GM23338 (cell line): ENCODE measurements at places on chromosomes 3 and 15. TPM values are rescaled to one million over a fixed set of nuclear protein-coding genes. Genes with fewer than 3 reads are reported as not detected.

Gene ZNF445
- 2.7 TPM in 2 replicates for polyA plus RNA-seq

Gene CX3CR1
- 0.42 TPM in 1 of 2 replicates, not detected in the other for polyA plus RNA-seq

Gene SLC22A14
- polyA plus RNA-seq = not detected in 2 replicates

Gene GABRR3
- polyA plus RNA-seq = not detected in 2 replicates

Gene PRICKLE2
- 0.80 and 1.1 TPM in 2 replicates for polyA plus RNA-seq

Gene SMAD6
- polyA plus RNA-seq = 1.6 and 2.1 TPM in 2 replicates

Gene C3orf49
- 0.23 TPM in 1 of 2 replicates, not detected in the other for polyA plus RNA-seq

Gene ITGA11
- 0.14 and 0.40 TPM in 2 replicates for polyA plus RNA-seq

Gene GOLGA8T
- polyA plus RNA-seq = not detected in 2 replicates

Gene FRMD5
- 4.4 and 5.9 TPM in 2 replicates for polyA plus RNA-seq

Gene CKMT1B
- polyA plus RNA-seq = 36.8 and 41.2 TPM in 2 replicates

Gene LYSMD4
- polyA plus RNA-seq = 7.5 and 9.8 TPM in 2 replicates

Gene GOLGA8G
- not detected in 2 replicates for polyA plus RNA-seq

Gene SCG3
- 83.9 and 99.5 TPM in 2 replicates for polyA plus RNA-seq

Gene CXCR6
- polyA plus RNA-seq = 0.10 and 0.24 TPM in 2 replicates

Gene SCAANT1
- polyA plus RNA-seq = 1.2 TPM in 1 of 2 replicates, not detected in the other

Gene CFAP91
- polyA plus RNA-seq = 2.3 and 2.4 TPM in 2 replicates

Gene SV2B
- 0.06 and 0.09 TPM in 2 replicates for polyA plus RNA-seq

Gene TMEM207
- not detected in 2 replicates for polyA plus RNA-seq

GRCh38 chr15:39717134-39717533 is 65.5 kb downstream of the FSIP1 start:
- DNase-seq = no peak

DNA sequence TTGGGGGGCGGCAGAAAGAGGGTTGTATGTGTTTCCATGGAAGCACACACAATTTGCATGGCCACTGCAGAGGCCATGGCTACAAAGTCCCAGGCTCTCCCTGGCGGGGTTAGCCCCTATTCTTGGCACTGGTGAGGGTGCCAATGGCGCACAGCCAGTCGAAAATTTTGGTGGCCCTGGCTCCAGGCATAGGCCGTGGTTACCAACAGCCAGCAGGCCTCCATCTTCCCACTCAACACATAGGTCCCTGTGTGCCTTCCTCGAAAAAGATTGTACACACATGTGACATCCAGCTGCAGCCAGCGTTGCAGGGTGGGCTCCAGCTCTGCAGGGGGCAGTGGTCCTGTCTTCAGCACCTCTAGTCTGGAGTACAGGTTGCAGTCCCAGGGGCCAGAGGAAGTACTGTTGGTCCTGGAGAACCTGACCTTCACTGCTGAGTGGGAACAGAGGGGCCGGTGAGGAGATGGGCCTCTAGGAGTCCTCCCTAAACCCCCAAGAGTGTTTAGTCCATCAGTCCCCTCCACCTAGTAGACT is 7.1 kb downstream of the P4HTM start:
- no peak for DNase-seq

GRCh38 chr3:162400697-162401096 is 904.1 kb downstream of the OTOL1 start:
- DNase-seq = no peak

DNA sequence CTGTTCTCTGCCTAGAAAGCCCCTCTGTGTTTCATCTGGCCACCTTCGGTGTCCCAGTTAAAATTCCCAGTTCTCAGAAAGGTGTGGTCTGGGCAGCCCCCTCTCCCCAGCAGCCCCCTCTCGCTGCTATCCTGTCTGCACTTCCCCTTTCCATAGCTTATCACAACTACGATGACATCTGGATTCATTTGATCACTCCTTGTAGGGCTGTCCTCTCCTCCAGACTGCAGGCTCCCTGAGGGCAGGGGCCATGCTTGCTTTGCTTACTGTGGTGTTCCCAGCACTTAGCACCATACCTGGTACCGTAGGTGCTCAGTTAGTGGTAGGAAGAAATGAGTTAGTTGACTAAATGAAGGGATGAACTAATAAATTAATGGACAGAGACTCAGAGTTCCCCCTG is 26.3 kb upstream of the GOLGA6C start:
- no peak for DNase-seq

GRCh38 chr15:78034495-78035191 is 42.9 kb downstream of the TBC1D2B start:
- DNase-seq = no peak

- peak; percentile 47 for DNase-seq
These were observed 3.9 kb upstream of the B3GNT5 start for GRCh38 chr3:183249006-183249718.

DNA sequence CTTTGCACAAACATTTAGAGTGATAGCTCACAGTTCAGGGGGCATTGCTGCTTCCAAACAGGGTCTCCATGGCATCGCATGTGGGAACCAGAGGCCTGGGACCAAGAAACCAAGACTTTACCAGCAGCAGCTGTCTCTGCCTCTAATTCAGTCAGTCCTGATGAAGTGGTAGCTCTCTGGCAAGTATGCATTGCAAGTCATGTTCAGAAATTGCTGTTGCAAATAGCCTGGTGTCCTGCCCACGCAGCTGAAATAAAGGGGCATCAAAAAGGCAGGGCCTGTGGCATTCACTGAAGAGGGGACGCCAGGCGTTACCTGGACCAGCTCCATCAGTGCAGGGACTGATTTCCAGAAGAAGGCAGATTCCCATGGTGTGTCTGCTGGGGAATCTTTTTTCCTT is 121.3 kb downstream of the CD47 start:
- DNase-seq = no peak

DNA sequence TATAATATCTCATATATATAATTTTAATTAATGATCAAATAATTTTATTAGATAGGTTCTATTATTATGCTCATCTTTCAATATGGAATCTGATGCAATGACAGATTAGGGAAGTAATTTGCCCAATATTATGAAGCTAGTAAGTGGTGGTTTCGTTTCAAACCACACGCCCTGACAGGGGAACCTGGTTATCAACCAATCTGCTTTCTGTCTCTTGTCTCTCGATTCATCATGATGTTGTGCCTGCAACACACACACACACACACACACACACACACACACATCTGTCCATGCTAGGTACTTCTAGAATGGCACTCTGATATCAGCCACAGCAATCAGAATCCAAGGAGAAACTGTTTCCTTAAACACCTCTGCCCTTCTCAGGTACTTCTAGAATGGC is 128.4 kb downstream of the ZBBX start:
- no peak for DNase-seq

DNA sequence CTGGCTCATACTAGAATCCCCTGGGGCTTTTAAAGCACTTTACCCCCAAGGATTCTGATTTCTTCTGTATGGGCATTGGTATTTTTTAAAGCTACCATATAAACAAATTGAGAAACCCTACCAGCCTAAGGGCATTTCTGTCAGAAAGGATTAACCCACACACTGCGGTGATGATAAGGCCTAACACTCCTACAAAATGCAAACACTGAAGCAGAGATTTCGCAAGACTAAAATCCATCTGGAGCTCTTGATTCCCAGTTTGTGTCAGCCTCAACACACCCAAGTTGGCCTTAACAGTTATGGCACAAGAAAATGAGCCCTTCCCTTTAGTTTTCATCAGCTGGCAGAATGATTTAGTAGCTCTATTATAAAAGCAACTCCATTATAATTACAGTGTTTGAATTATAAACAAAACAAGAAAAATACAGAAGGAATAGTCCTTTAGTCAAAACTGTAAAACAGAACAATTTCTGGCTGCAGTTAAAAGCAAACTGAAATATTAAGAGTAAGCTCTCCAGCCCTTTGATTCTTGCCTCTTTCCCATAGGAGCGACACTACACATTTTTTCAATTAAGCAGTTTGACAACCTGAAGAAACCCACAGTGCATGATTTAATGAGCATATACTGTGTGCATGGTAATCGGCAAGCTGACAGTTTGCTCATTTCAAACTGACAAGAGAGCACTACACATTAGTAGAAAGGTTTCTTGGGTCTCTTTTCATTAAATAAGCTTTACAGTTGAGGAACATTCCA is 441.2 kb downstream of the FHIT start:
- no peak for DNase-seq

DNA sequence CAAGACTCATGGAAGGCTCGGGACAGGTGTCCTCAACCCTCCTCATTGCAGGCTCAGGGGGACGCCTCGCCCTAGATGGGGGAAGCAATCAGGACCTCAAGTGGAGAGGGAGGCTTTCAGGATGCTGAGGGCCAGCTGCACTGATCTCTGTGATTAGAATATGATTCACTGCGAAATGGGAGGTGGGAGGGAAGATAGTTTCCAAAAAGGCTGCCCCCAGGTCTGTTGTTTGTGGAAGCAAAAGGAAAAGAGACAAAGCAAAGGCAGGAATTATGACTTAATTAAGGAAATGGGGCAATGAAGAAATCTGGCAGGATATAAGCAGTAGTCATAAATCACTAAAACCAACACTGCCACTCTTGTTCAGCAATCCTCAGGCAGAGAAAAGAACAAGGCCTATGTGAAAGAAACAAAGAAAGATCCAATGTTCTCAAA is 85.6 kb upstream of the ABHD17C start:
- no peak for DNase-seq

GRCh38 chr3:37072892-37073291 is 79.6 kb downstream of the MLH1 start:
- DNase-seq = no peak

DNA sequence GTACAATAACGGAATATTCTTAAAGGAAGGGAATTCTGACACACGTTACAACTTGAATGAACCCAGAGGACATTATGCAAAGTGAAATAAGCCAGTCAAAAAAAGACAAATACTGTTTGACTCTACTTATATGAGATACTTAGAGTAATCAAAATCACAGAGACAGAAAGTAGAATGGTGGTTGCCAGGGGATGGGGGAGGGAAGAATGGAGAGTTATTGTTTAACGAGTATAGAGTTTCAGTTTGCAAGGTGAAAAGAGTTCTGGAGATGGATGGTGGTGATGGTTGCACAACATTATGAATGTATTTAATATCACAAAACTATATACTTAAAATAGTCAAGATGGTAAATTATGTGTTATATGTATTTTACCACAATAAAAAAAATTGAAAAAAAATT is 112.9 kb upstream of the ARHGEF3 start:
- no peak for DNase-seq

DNA sequence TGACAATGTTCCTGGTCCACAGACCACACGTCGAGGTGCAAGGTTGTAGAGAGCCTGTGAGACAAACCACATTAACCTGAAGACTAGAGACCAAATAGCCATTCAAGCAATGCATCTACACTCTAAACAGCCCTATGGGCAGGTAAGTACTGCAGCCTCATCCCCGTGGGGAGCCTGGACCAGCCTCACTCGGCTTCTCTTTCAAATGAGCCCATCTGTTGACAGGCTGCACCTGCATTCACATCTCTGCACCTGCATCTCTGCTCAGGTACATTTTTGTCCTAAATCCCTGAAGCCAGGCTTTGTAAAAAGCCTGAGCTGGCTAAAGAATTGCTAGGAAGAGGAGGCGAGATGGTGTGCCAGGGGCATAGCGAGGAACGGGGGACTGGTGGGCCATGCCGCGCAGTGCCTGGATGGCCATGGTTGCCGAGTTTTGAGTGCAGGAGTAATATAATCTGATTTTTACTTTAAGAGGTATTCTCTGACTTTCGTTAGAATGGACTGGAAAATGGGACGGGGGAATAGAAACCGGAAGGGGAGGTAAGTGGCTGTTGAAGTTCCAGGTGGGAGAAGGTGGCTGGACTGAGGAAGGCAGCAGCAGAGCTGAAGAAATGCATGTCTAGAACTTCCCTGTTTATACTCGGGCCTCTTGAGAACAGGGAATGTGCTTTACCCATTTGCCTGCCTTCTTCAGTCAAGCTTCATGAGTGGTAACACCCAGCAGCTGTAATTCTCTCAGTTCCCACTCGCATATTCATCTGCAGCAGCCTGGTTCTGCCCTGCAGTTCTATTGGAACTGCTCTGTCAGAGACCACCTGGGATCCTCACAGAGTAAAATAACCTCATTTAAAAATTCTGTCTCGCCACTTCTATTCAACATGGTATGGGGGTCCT is 226.4 kb downstream of the OPA1 start:
- DNase-seq = peak; percentile 42

DNA sequence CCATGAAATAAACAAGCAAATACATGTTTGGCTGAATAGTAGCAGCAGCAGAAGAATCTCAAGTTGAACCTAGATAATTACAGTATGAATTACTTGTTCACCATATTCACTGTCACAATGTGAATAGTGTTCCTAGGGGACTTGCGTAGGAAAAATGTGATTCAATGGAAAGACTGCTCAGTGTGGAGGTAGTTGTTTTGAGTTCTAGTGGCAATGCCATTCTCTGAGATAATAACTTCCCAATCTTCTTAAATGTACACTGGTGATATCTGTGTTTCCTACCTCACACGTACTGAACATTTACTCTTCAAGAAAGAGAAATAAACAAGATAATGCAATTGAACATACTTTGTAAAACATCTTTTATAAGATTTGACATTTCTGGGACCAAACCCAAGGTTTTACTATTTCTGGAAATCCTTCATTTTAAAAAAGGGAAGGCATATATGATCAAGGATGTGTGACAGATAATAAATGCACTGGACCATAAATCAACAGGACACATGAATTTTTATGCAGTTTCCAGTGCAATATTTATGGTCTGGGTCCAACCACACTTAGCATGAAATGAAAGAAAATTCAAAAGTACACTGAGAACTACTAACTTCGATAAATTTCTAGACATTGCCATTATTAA is 598.3 kb upstream of the ZNF385D start:
- no peak for DNase-seq

- peak; percentile 64 for DNase-seq
These were observed 534.6 kb upstream of the ATP11B start for GRCh38 chr3:182258538-182259177.

GRCh38 chr3:138245026-138245425 is 57.9 kb downstream of the ARMC8 start:
- no peak for DNase-seq

- no peak for DNase-seq
These were observed 27.8 kb downstream of the GAP43 start for GRCh38 chr3:115651087-115651486.
